ENCODE measurements at places on chromosomes 16 and 17.
A peak's percentile ranks its signal among the peaks of the same experiment; 100 is the strongest.

DNA sequence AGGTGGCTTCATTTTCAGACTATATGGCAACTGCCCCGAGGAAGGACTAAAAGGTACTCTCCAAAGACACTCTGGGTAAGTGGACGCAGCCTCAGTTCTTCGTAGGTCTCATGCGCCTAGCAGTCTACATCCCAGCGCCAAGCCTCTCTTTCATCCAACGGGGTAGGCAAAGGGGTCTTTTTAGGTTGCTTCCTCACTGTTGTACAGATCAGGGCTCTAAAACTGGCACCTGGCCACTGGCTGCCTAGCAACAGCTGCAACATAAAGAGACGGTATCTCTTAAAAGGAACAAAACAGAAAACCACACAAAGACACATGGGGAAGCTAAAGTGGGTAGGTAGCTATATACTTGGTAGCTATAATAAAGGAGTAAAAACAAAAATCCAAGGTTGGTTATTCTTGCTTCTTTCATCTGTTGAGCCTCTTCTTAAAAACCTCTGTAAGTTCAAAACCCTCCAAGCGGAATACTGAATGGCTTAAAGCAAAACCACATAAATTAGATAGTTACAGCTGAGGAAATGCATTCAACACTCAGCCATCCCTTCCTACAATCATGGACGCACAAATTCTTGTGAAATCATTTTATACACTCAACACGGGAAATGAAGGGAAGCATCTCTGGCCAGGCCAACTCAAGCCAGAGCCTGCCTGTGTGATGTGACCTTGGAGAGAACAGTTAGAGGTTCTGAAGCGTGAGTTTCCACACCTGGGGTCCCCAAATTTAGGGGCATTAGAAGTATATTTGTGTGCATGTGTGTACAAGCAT, 22.7 kb downstream of the CYTH1 start:
- no peak for DNase-seq

DNA sequence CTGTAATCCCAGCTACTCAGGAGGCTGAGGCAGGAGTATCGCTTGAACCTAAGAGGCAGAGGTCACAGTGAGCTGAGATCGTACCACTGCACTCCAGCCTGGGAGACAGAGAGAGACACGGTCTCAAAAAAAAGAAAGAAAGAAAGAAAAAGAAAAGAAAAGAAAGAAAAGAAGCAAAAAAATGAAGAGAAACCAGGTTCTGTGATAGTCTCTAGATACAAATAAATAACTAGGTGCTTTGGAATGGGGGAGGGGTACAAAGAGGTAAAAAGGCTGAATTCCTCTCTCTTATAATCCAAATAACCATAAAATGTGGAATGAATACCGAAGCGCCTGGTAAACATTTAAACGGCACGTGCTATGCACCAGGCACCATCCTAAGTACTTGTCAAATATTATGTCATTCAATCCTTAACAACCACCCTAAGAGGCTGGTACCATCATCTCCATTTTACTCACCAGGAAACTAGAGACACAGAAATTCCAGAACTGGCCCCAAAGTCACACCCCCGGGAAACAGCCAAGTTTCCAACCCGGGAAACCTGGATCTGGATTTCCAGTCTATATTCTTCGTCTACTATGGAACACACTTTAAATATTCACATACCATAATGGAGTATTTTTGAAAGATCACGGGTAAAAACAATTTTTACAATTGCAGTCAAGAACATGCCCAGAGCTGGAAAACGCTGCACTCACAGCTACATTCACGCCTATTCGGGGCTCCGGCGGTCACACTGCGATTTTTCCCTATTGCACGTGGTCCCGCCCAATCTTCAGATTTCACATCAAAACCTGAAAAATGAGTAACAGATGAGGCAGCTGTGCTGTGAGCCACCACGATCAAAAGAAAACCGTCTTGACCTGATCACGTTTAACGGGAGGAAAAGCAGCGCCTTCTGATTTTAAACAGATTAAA, 10.5 kb downstream of the NXN start:
- DNase-seq = no peak

- DNase-seq = no peak
These were observed 44.5 kb downstream of the CLEC16A start for GRCh38 chr16:10988879-10989278.

GRCh38 chr16:47694543-47694942, 233.4 kb downstream of the PHKB start:
- DNase-seq = no peak

GRCh38 chr17:40485851-40486521, 15.4 kb downstream of the TNS4 start:
- DNase-seq = no peak

GRCh38 chr17:55430541-55431288, 9.1 kb upstream of the MMD start:
- DNase-seq = no peak

- DNase-seq = no peak
These were observed 16.6 kb downstream of the PLD6 start for GRCh38 chr17:17189559-17189958.

DNA sequence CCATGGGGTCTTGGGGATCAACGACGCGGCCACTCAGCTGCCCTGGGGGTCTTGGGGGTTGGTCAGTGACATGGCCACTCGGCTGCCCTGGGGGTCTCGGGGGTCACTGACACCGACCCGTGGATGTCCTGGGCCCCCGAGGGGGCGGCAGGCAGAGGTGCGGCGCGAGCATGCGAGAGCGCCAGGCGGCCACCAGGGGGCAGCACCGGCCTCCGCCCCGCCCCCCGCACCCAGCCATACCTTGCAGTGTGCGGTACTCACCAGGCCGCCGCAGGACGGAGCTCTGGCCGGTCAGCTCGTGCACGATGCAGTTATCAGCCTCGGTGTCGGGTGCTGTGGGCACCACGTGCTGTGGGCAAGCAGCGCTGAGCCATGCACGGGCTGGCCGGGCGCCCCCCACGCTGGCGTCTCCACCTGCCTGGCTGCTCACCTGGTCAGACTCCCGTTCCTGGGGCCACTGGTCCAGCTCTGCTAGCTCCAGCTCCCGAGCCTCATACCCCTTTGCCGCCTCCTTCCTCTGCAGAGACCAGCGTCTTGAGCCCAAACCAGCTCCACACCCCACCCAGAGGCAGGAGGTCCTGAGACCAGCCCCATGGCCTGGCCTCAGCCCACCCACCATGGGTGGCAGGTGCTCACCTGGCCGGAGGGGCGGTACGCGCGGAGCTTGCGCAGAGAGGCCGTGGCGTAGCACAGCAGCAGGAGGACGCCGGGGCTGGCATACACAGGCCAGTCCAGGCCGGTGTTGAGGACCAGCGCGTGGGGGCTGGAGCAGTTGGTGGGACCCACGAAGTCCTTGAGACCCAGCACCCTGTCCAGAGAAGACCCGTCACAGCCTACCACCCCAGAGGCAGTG, 31.2 kb downstream of the CTU2 start:
- DNase-seq = peak; percentile 83

- DNase-seq = no peak
These were observed 20.4 kb downstream of the ALOX12B start for GRCh38 chr17:8066841-8067775.

DNA sequence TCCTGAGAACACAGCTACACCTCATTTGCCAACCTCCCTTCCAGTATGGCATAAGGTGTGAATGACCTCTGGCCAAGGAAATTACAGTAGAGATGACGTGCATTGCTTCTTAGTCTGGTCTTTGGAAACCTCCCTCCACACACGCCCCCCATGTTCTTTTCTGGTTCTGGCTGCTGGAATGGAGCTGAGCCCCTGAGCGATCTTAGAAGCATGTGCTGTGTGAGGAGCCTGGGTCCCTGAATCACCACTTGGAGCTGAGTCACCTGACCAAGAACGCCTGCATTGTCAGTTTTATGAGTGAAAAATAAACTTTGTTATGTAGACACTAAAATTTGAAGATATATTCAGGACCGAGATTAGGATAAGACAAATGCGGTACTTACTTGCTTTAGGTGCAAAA, 51.4 kb downstream of the HS3ST3A1 start:
- DNase-seq = no peak

GRCh38 chr17:36945959-36946725, 2.6 kb upstream of the AATF start:
- DNase-seq = no peak

GRCh38 chr16:31367853-31368252, 12.9 kb downstream of the ITGAX start:
- no peak for DNase-seq

GRCh38 chr17:27106347-27106981, 187.4 kb upstream of the WSB1 start:
- DNase-seq = no peak

GRCh38 chr17:49836111-49837030, 11.5 kb downstream of the TAC4 start:
- DNase-seq = no peak

GRCh38 chr17:73645050-73645871, 1.0 kb upstream of the SDK2 start:
- peak; percentile 83 for DNase-seq

- DNase-seq = no peak
These were observed 171.7 kb downstream of the ABCC12 start for GRCh38 chr16:47983999-47984580.

GRCh38 chr17:57625957-57626356, 119.1 kb downstream of the CCDC182 start:
- no peak for DNase-seq

DNA sequence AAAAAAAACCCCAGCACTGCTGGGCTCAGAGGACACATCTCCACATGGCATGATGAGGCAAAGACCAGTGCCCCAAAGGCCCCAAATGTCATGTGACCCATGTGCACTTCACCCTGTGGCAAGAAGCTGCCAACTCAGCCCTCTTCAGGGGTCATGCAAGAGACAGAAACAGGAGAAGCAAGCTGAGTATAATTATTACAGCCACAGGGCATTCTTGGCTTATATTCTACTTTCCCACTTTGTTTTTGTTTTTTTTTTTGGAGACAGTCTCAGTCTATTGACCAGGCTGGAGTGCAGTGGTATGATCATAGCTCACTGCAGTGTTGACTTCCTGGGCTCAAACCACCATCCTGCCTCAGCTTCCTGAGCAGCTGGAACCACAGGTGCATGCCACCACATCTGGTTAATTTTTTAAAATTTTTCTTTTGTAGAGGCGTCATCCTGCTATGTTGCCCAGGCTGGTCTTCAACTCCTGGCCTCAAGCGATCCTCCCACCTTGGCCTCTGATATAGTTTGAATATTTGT, 32.7 kb upstream of the LITAF start:
- no peak for DNase-seq

Data from nephron progenitor cell (in vitro differentiated cells).